ENCODE measurements at places on chromosomes 2 and 18.

- DNase-seq, result no peak
These were observed 268.1 kb downstream of the MYO3B start for GRCh38 chr2:170446078-170446477.

GRCh38 chr2:1045109-1045508 lies 94.5 kb downstream of the SNTG2 start:
- DNase-seq, result no peak

- DNase-seq, result peak; percentile 29
These were observed 58.9 kb upstream of the STON1 start for GRCh38 chr2:48471048-48471474.

DNA sequence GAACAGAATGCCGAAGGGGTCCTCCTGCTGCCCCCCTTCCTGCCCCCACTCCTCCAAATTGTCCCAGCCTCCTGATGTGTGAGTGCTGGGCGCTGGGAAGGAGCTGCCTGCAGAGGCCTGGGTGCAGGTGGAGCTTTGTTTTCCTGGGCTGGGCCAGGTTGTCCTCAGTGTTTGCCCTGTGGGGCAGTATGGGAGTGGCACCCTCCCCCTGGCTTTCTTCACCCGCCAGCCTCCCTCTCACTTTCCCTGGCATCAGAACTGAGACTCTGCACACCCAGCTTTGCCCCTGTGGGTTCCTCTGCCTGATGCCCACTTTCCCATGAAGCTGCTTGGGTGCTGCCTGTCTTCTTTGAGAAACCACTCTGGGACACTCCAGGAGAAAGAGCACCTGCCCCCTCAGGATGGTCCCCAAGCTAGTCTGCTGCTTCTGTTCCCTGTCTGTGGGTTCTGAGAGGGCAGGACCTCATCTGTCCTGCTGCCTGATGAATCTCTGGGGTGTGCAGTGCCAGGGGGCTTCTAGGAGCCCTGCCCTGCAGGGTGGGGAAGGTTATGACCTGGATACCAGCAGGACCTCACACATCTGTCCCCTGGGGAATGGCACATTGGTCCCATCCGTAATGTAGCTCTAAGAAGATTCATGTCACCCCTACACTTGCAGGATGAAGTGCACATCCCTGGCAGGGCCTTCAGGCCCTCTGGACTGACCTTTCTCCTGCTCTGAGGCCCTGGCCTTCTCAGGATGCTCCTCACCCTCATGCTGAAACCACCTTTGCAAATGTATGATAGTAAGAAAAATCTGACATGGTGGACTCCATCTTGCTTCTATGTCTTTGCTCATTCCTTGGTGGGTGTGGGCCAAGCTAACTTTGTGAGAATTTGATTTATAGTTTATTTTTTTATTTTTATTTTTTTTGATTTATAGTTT lies 146.8 kb upstream of the HS6ST1 start:
- DNase-seq, result no peak

DNA sequence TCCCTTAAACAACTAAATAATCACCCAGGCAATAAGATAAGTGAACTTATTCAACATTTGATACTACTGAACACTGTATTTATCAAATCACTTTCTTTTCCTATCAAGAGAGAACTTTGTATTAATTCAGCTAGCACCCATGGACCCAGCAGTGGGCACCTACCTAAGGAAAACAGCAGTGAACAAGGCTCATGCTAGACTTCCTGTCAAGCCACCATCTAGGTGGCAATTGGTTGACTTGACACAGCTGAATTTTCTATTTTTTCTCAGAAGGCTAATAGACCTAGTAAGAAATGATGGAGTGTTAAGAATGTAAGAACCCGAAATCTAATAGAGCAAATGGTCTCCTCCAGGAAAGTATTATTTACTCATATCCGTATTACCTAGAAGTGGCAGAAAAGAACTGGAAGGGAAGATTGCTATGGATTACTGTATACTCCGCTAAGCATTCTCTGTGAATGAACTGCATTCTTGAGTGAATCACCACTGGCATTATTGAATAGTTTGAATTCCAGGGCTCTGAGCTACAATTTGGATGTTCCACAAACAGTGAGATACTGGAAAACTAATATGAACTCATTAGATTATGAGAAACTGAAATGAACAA lies 988.2 kb upstream of the CDH2 start:
- DNase-seq, result peak; percentile 34

GRCh38 chr2:121974897-121975661 lies 219.6 kb downstream of the TSN start:
- peak; percentile 81 for DNase-seq

GRCh38 chr2:173959358-173959884 lies 5.8 kb downstream of the SP3 start:
- DNase-seq, result no peak

DNA sequence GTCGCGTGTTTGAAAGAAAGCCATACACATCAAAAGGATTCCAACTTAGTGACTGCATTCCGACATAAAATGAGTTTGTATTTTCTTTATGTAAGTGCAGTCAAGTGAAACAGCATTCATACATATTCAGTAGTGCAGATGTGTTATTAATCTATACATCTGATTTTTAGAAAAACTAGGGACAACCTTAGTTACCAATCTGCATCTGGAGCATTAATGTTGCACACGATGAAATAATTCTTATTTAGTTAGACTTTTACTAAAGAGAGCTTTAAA lies 1.9 kb downstream of the GORASP2 start:
- DNase-seq, result no peak

- DNase-seq, result no peak
These were observed 450.8 kb downstream of the DLGAP1 start for GRCh38 chr18:4004183-4004829.

DNA sequence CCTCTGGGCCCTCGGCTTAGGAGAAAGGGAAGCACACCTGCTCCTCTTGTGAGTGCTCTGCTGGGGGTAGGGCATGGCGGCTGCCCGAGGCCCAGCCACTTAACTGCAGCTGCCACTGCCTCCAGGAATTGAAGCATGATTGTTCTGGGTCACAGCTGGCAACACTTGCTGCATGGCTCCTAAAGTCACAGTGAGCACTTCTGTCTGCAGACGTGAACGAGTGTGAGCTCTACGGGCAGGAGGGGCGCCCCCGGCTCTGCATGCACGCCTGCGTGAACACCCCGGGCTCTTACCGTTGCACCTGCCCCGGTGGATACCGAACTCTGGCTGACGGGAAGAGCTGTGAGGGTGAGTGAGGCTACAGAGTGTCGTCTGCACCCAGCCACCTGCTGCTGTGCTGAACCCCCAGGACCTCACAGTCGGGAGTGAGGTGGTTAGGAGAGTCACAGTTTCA lies 44.4 kb downstream of the FBLN7 start:
- no peak for DNase-seq

DNA sequence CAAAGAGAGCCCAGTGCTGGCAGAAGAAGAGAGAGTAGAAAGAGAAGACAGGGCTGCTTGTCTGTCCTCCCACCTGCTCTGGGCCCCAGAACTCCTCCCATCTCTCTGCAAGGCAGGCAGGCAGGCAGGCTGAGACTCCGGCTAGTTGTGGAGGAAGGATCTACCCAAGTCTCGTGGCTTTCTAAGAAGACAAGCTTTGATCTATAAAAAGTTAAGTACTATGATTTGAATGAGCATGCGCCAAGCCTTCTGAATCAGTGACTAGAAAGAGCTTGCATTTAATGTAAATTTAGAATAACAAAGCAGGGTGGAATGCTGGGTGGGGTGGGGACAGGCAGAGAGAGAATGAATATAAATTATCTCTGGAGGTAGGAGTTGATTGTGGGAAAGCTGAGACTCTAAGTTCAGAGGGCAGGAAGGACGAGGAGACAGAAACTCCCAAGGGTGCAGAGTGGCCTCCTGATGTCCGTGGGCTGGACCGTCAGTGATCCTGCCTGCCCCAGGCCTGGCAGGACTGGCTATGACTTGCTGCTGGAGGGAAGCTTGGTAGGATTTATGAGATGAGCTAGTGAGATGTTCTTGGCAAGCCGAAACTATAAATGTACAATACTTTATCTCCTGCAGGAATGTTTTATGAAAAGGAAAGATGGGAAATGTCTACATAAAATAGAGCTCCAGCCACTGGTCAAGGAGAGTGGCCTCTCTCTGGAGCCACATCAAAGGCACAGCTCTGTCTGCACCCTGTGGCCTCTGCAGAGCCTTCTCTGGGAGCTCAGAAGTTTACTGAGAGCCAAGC lies 447.5 kb downstream of the TNS1 start:
- DNase-seq, result no peak

DNA sequence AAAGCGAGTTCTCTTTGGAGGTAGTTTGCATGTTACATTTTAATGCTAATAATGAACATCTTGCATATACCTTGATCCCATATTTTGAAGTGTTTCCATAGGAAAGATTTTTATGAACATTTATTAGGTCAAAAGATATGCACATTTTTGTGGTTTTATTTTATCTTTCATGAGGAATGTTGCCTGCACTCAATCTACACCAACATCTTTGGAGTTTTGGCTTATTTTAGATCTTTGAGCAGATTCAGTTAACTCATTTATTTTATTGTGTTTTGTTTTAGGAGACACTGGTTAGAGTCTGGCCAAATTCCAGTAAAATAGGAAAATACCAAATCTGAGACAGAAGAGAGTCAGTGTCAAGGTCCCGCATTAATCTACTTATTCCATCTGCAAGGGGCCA lies 540.9 kb downstream of the RNF144A start:
- DNase-seq, result no peak

DNA sequence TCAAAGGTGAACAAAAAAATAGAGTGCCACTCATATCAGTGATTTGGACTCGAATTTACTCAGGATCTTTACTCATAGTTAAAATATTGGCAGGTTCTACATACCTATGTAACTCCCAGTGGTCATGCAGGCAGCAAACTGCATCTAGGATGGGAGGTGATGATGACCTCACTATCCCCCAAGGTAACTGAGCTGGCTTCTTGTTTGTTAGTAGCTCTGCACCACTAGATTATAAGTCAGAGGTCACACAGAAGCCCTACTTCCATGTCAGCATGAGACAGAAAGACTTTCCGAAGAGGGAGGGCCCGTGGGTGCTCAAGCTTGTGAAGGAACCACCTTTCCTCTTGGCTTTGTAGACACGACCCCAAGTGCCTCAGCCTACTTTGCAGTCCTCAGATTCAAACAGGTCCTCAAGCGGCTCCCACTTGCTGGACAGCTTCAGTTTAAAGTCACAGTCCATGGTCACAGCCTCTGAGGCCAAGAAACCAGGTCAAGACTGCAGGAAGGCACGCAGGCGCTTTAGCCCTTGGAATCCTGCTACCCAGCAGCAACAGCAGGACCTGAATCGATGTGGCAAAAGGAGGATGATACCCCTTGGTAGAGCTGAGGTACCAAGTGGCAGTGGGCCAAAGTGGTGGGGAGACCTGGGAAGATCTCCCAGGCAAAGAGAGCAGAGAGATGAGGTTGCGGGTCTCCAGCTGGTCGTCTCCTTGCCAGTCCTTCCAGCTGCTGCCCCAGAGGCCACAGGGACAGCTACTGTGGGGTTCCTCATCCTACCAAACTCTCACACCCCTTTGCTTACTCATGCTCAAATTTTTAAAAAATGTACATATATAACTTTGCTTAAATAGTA lies 4.3 kb downstream of the NTSR2 start:
- no peak for DNase-seq

GRCh38 chr18:40055262-40055661 lies 1899.8 kb upstream of the PIK3C3 start:
- no peak for DNase-seq

- DNase-seq, result no peak
These were observed 23.2 kb downstream of the GPR39 start for GRCh38 chr2:132439703-132440398.

All from hepatic stellate cell (primary cell).